T-helper 17 cell (primary cell): ENCODE measurements at places on chromosomes 2 and 18.

DNA sequence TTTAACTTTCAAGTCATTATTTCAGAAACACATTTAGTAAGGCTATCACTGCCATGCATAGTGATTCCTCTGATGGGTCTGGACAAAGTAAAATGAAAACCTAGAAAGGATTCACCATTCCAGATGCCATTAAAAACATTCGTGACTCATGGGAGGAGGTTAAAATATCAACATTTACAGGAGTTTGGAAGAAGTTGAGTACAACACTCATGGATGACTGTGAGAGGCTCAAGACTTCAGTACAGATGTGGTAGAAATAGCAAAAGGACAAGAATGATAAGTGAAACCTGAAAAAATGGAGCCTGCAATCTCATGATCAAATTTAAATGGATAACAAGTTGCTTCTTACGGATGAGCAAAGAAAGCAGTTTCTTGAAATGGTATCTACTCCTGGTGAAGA is 5.8 kb upstream of the TWSG1 start:
- no peak overlapping the region for H3K27ac ChIP-seq
- H3K36me3 ChIP-seq, result peaks cover 2% of the 10 kb centered on the region
- H3K27me3 ChIP-seq, result peaks cover 9% of the 10 kb centered on the region
- DNase-seq, result no peak
- H3K4me1 ChIP-seq, result peaks cover 2% of the 10 kb centered on the region
- H3K4me3 ChIP-seq, result no peak overlapping the region

DNA sequence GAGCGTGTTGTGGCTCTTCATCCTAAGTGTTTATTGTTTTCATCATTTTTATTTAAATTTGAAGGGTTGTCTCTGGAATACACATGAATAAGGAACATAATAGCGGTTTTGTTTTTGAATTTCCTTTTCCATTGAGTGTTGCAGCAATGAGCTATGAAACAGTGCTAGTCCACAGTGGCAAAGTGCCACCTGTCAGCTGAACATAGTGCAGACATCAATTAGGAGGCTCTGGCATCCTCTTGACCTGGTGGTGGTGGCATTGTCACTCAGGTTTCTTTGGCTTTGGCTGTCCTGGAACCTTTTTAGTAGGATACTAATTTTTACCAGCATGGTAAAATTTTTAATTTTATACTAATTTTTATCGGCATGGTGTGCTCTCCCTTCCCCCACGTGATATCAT is 63.2 kb downstream of the UGGT1 start:
- DNase-seq, result no peak
- H3K27ac ChIP-seq, result no peak overlapping the region
- H3K36me3 ChIP-seq, result peaks cover 21% of the 10 kb centered on the region
- no peak overlapping the region for H3K4me3 ChIP-seq

DNA sequence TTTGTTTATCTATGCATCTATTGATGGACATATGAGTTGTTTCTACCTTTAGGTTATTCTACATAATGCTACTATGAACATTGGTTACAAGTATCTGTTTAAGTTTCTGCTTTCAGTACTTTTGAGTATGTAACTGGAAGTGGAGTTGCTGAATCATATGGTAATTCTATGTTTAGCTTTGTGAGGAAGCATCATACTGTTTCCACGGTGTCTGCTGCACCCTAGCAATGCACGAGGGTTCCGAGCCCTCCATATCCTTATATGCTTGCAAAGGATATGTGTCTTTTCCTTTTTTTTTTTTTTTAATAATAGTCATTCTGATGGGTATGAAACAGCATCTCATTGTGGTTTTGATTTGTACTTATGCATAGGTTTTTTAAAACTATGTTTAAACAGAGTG is 83.7 kb downstream of the FMNL2 start:
- H3K4me3 ChIP-seq, result no peak overlapping the region
- DNase-seq, result no peak
- H3K4me1 ChIP-seq, result no peaks in the 10 kb centered on the region
- no peaks in the 10 kb centered on the region for H3K36me3 ChIP-seq
- H3K27me3 ChIP-seq, result peaks cover 41% of the 10 kb centered on the region

DNA sequence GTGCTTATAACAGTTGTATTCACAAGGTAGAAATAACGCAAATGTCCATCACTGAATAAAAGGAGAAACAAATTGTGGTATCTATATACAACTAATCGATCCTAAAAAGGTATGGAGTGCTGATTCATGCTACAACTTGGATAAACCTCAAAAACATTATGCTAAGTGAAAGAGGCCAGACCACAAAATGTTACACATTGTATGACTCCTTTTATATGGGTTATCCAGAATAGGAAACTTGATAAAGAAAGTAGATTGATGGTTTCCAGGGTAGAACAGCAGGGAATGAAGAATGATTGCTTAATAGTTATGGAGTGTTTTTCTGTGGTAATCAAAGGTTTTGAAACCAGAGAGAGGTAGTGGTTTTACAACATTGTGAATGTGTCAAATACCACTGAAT is 432.2 kb upstream of the TRIB2 start:
- no peak overlapping the region for H3K4me3 ChIP-seq
- peaks cover 4% of the 10 kb centered on the region for H3K36me3 ChIP-seq
- peaks cover 16% of the 10 kb centered on the region for H3K4me1 ChIP-seq
- H3K27ac ChIP-seq, result no peak overlapping the region
- DNase-seq, result no peak
- no peaks in the 10 kb centered on the region for H3K27me3 ChIP-seq

- peak; percentile 12 for DNase-seq
- H3K4me1 ChIP-seq, result peaks cover 33% of the 10 kb centered on the region
- H3K27ac ChIP-seq, result peak overlapping the region; percentile 81
- peak overlapping the region; percentile 25 for H3K4me3 ChIP-seq
- no peaks in the 10 kb centered on the region for H3K27me3 ChIP-seq
These were observed 124.8 kb upstream of the COL5A2 start for GRCh38 chr2:189304360-189304759.

- H3K36me3 ChIP-seq, result peaks cover 5% of the 10 kb centered on the region
- no peak overlapping the region for H3K27ac ChIP-seq
- H3K4me3 ChIP-seq, result no peak overlapping the region
- H3K4me1 ChIP-seq, result peaks cover 8% of the 10 kb centered on the region
- peaks cover 55% of the 10 kb centered on the region for H3K27me3 ChIP-seq
- no peak for DNase-seq
These were observed 14.3 kb upstream of the PRSS56 start for GRCh38 chr2:232505856-232506255.

DNA sequence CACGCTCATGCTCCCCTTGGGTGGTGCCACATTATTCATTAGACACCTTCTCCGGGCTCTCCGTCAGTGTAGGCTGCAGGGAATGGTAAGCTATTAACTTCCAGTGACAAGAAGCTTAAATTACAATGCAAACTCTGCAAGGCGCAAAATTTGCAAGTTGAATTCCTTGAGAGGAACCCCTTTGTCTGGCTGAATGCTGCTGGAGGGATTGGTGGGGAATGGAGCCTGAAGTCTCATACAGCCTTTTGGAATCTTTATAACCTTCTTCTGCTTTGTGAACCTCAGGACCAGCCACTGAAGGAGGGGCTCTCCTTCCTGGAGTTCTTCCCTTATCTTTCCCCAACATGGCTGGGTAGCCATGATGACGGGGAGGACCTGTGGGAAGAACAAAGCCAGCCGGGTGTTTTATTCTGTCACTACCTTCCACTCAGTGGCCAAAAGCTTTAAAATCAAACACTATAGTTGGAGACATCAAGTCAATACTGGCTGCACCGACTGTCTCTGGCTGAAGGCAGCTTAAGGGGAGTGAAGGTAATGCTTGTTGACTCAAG is 220.9 kb upstream of the EPHA4 start:
- H3K27me3 ChIP-seq, result no peaks in the 10 kb centered on the region
- DNase-seq, result no peak
- H3K36me3 ChIP-seq, result no peaks in the 10 kb centered on the region
- no peak overlapping the region for H3K27ac ChIP-seq
- H3K4me3 ChIP-seq, result no peak overlapping the region
- no peaks in the 10 kb centered on the region for H3K4me1 ChIP-seq

DNA sequence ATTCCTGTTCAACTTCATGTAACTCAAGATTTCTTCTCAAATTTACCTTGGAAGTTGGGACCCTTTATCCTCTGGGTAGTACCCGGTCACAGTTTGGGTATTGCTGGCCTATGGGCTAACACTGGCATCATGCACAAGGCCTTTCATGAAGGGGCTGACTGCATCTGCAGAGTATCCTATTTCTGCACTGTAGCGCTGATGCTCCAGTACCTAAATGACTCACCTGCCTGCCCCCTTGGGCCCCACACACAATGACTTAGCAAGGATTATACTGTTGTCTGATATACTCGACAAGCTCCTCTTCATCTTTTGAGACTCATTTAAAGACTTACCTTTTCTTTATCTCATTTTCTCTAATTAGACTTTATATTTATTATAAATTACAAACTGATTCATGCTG is 39.9 kb downstream of the DNAH6 start:
- no peak for DNase-seq
- peaks cover 7% of the 10 kb centered on the region for H3K27me3 ChIP-seq
- H3K27ac ChIP-seq, result no peak overlapping the region

DNA sequence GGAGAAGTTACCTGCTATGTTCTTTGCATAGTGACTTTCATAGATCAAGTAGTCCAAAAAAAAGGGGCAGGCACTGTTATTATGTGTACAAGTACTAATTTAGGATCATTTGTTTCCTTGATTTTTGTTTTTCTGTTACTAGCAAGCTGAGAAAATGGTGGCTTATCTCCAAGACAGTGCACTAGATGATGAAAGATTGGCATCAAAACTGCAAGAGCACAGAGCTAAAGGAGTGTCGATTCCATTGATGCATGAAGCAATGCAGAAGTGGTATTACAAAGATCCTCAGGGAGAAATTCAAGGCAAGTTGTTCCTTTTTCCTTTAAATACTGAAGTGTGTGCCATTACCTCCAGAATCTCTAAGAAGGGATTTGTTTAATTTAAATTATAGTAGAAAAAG is 19.6 kb upstream of the KCNJ13 start:
- no peak overlapping the region for H3K4me3 ChIP-seq
- H3K36me3 ChIP-seq, result peaks cover 3% of the 10 kb centered on the region
- no peak for DNase-seq
- H3K4me1 ChIP-seq, result peaks cover under 1% of the 10 kb centered on the region
- H3K27ac ChIP-seq, result no peak overlapping the region

DNA sequence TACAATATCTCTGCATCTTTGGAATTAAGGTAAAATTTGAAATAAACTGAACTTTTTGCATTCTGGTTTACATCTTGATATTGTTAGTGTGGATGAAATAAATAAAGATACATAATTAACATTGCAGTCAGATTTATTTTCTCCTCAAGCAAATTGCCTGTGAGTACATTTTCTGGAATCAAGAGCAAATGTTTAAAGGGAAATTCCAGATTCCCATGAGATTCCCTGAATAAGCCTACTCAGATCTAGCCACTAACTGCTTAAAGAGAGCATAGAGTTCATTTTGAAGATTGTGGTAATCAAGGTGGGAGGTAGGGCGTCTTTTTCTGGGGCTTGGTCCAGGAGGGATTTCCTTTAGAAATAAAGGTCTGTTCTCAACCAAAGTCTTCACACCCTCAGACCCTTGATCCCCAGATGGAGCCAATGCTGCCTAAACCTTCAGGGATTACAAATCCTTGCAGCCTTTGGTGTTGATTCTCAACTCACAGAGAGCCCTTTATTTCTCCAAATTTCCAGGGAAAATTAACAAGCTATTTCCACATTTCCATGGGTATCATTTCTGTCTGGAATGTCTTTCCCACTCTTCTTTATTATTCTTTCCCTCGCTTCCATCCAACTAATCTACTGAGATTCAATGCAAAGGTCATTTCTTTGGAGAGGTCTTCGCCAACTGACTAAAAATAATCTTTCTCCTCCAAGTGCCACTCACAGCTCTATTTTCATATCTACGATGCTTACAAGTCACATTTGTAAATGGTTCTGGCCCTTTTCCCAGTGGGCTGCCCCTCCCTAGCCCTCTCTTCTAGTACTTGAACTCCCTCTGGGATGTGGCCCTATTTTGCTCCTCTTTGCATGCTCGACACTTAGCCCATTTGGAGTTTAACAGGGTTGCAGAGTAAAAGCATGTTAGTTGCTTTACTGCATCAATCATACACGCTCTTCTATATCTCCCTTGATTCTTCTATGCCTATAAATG is 79.8 kb upstream of the SPATS2L start:
- no peaks in the 10 kb centered on the region for H3K36me3 ChIP-seq
- peaks cover 4% of the 10 kb centered on the region for H3K4me1 ChIP-seq
- no peak overlapping the region for H3K4me3 ChIP-seq
- DNase-seq, result no peak
- no peak overlapping the region for H3K27ac ChIP-seq

DNA sequence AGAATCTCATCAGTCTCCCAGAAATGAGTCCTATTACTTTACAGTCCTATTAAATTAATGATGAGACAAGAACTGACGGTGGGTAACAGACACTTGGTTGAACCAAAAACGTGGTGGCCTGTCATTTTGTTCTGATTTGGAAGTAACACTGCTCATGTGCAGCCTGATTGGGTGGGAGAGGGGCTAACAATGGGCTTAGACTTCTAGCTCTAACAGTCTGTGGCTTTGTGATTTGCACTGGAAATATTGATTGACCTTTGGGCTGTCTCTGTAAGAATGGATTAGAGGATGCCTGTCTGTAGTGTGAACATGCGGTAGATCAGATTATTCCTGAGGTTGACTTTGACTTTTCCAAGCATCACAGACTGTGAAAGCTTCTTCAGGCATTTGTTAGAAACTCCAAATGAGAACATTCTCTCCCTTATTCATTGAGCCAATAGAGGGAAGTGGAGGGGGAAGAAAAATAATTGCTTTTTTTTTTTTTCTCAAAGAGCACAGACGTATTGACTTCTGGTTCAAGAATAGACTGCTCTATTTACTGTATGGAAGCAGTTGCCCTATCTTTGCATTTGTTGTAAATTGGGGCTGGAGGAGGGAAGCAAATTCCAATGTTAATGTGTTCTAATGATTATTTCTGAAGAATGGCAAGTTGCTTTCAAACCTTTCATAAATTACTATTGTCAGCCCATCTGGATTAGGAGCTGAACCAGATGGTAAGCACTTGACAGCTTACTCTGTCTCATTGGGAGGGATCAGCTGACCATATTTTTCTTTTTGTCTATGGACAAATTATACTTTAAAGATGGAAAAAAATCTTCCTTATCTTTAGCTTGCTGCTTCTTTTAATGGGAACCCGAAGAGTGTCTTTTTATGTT is 85.8 kb upstream of the TTN start:
- no peak overlapping the region for H3K27ac ChIP-seq
- H3K4me3 ChIP-seq, result no peak overlapping the region
- DNase-seq, result no peak
- H3K27me3 ChIP-seq, result peaks cover 23% of the 10 kb centered on the region
- H3K36me3 ChIP-seq, result no peaks in the 10 kb centered on the region

DNA sequence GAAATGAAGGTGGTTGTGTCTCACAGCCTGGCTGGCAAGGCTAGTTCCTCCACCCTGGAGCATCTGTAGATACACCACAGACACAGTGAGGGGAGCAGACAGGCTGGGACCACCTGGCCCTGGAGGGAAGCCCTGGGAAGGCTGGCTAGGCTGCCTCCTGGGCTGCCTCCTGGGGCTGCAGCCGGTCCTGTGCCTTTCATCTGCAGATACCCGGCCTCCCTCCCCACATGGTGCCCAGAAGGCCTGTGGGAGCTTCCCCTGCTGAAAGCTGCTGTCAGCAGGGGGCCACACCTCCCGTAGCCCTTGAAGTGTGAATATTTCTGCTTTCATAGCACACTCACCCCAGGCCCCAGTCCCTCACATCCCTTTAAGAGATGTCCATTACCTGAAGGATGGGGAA is 37.6 kb downstream of the SDC1 start:
- no peaks in the 10 kb centered on the region for H3K36me3 ChIP-seq
- peaks cover 22% of the 10 kb centered on the region for H3K27me3 ChIP-seq
- H3K4me3 ChIP-seq, result no peak overlapping the region
- H3K27ac ChIP-seq, result no peak overlapping the region
